GM23338 (cell line): ENCODE measurements at places on chromosomes 6 and 20. TPM values are rescaled to one million over a fixed set of nuclear protein-coding genes. Genes with fewer than 3 reads are reported as not detected.
A peak's percentile ranks its signal among the peaks of the same experiment; 100 is the strongest.

GRCh38 chr6:74447013-74447412, 751.0 kb downstream of the CD109 start:
- no peak for DNase-seq

DNA sequence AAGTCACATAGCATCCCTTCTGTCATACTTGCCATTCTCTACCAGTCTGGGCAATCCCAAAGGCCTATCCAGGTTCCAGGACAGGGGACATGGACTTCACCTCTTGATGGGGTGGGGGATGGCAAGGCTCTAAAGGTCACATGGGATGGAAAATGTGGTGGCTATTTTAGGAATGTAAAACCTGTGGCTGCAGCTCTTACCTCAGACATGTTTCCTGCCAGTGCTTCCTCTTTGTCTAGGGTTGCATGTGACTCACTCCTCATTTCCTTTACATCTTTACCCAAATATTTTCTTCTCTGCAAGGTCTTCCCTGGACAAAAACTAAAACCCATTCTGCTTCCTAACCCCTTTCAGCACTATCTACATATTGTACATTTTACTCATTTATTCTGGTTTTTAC, 135.7 kb downstream of the BTBD3 start:
- DNase-seq: peak; percentile 12

- DNase-seq: no peak
These were observed 91.9 kb upstream of the SLC24A3 start for GRCh38 chr20:19120569-19120968.

DNA sequence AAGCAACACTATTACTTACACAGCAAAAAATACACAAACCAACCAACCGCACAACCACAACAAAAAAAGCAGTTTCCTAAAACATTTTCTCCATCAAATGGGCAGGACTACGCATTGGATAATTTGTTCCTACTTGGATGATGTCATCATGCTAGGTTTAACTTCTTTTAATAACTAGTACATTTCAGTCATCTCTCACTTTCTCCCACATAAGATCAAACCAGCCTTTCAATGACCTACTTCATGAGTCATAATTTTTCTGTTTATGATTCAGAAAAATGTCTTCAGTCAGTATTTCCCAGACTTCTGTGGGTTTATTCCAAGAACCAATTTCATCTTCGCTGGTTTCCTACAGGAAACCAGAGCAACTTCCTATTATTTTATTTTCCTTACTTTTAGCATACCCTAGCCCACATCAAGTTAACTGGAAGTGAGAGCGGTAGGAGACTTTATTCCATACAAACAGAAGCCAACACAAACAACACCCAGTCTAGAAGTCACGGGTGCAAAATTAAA, 134.2 kb downstream of the GMDS start:
- no peak for DNase-seq

DNA sequence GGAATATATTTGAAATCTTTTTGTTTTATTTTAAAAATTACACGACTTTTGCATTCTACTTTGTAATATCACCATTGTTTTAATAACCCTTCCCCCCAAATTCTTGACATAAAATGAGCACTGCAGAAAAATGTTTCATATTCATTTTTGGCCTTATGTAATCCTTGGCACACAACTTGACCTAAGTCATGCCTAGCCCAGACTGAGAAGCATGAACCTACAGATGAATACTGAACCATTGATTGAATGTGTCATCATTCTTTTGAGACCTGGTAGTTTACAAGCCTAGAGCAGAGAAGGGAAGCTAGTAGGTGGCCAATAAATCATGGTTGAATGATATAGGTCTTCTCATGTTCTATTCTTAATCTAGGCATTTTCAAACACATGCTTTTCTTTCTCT, 89.4 kb upstream of the EDN1 start:
- DNase-seq: no peak

Gene SAMD5
- 0.09 TPM in 1 of 2 replicates, not detected in the other for polyA plus RNA-seq
